ENCODE measurements at places on chromosomes 1 and 21.

- no peak for DNase-seq
These were observed 149.6 kb upstream of the PLXNA2 start for GRCh38 chr1:208393826-208394225.

- DNase-seq = no peak
These were observed 717.9 kb upstream of the CXADR start for GRCh38 chr21:16794950-16795349.

GRCh38 chr1:219883400-219884332 is 44.7 kb downstream of the SLC30A10 start:
- DNase-seq = no peak

- DNase-seq = no peak
These were observed 299.1 kb downstream of the PCP4 start for GRCh38 chr21:40166291-40166843.

DNA sequence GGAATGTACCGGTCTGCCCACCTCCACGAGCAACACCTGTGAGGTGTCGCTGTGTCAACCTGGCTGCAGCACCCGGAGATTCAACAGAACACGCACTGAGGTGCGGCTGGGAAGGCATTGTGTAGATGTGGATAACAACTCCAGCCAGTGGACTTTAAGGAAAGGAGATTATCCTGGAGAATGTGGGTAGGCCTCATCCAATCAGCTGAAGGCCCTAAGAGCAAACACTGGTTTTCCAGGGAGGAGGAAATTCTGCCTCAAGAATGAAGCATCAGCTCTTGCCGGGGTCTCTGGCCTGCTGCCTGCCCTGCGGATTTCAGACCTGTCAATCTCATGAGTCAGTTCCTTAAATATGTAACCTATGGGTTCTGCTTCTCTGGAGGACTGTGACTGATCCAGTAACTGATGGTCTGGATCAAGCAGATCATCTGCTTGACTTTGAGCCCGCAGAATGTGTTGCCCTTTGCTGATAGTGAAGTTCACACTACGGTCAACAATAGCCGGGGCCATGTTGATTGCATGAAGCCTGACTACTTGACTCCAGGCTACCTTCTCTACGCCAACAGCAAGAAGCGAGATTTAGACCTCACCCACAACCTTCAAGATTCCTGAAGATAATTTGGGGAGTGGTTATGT is 15.9 kb upstream of the PRDM15 start:
- DNase-seq = no peak

DNA sequence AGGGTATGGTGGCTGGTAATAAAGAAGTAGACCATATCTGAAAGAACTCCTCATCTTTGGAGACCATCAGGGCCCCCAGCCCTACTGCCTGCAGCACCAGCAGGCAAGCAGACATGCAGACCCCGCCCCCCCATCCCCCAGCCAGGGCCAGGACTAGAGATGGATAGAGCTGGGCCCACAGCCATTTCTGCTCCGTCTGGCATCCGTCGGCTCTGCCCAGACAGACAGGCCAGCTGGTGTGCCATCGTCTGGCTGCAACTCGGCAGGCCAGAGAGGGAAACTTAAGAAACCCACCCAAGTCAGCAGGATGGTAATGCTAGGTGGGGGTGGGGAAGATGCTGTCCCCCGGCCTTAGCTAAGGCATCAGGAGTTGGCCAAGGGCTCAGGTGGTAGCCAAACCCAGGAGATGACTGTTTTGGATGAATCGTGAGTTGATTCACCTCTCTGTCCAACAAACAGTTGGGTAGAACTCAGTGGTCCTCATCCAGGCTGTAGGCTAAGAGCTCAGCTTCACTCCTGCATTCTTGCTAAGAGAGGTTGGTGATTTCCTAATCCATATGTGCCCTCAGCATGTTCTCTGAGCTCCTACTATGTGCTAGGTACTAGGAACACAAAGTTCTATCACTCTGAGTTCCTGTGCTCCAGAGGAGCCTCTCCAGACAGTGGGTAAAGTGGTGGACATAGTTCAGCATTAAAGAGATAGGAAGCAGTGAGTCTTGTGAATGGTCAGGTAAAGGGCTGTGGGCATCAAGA is 23.2 kb upstream of the TMEM222 start:
- DNase-seq = no peak

GRCh38 chr1:25560001-25560400 is 16.6 kb downstream of the LDLRAP1 start:
- no peak for DNase-seq
